Suppressor macrophage treated with lipopolysaccharide for 1 hour (primary cell): ENCODE measurements at places on chromosomes 6 and 20.

DNA sequence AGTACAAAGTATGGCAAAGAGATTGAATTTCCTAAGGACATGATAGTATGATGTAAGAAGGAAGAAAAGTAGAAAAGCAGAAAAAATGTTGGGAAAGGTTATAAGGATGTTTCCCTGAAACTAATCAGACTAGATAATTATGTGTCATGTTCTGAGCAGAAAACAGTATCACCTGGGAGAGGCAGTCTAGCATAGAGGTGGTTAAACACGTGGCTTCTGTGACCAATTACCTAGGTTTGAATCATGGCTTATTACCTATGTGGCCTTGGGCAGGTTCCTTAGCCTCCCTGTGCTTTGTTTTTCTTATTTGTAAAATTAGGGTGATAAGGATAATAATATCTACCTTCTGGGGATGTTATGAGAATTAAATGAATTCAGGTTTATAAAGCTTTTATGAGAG is 38.0 kb downstream of the SCGN start:
- no peak for DNase-seq

DNA sequence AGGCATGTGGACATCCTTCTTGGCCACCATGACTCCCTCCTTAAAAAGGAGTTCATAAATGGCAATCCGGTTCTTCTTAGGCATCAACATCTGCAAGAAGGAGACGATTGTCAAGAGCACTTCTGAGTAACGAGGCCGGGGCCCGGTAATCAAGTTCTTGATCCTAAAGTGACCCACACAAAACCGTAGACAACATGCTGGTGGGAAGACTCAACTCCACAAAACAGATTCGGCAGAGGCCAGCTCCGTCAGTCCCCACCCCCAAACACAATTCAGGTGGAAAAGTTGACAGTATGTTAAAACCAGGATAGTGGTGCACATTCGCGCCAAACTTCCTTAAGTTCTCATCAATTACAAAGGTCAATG is 754 bp downstream of the RPS10 start:
- DNase-seq: peak; percentile 25

- DNase-seq: no peak
These were observed 59.4 kb downstream of the RSPO3 start for GRCh38 chr6:127177923-127178231.

DNA sequence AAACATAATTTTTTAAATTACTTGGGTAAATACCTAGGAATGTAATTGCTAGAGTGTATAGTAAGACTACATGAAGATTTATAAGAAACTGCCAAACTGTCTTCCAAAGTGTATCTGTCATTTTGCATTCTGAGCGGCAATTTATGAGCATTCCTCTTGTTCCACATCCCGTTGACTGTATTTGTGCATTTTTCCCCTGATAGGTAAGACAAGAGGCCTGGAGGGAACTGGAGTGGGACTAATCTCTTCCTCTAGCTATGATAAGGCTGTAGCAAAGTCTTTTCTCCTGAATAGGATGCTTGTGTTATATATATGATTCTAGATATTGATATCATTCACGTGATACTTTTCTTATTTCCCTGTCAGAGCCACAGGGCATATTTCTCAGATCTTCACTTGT is 1557.5 kb downstream of the GRIK2 start:
- no peak for DNase-seq

DNA sequence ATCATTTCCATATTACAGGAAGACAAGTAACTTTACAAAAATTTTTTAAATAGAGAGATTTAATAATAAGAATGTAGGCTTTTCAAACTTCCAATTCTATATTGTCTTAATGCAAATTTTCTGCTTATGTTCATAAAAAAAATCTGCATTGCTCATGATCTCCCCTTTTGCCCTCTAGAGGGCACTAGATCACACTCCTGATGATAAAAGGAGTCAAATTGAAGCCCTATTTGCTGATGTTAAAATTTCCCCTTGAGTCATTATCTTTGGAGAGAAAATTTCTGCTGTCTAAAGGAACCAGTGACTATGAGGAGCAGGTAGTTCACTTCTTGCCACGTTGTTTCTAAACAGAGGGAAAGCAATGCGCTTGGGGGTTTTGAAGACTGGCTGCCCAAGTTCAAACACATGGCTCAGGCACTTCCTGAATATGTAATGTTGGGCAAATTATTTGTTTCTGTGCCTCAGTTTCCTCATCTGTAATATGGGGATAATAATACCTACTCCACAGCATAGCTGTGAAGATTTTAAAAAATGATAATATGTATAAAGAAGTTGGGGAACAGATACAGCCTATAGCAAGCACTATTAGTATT is 874.2 kb downstream of the TFAP2A start:
- peak; percentile 77 for DNase-seq
